ENCODE measurements at places on chromosomes 1 and 21.

GRCh38 chr1:226942392-226942791 lies 2.3 kb downstream of the COQ8A start:
- DNase-seq = no peak

DNA sequence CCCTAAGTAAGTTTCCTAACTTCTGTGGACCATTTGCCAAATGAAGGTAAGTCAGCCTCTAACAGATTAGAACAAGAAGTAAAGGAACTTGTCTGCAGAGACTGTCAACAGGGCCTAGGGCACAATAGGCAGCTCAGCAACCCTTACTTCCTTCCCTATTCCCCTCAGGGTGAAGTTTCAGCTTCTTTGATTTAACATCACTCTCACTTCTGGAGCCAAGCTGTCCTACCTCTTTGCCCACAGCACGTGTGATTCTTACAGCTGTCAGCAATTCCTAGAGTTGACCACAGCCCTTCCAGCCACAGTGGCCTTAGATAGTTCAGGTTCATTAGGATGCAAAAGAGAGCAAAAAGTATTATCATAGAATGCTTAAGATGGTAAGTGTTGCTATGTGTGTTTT lies 7.6 kb upstream of the EIF4G3 start:
- no peak for DNase-seq

DNA sequence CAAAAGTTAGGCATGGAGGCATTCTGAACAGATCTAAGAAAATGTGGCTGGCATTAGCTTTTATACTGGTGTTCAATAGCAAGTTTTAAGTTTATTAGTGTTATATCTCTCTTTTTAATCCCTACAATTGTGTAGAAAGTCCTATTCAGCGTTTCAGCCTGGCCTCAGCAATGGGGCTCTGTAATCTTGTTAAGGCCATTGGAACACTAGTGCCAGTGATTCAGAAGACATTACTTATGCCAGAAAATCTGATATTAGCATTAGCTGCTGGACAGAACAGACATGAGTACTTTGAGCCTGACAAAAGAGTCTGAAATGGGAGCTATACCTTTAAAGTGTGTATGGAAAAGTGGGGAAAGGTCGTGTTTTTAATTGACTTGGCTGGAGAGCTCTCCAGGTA lies 167.0 kb downstream of the NEGR1 start:
- no peak for DNase-seq

- no peak for DNase-seq
These were observed 1.5 kb downstream of the LSS start for GRCh38 chr21:46226920-46227599.
